Renal cortical epithelial cell (primary cell): ENCODE measurements at places on chromosomes 2 and 18. TPM values are rescaled to one million over a fixed set of nuclear protein-coding genes. Genes with fewer than 3 reads are reported as not detected.

Gene TANC1
- 14.8 and 44.0 TPM in 2 replicates for total RNA-seq

Gene TNFAIP6
- 1.8 and 9.4 TPM in 2 replicates for total RNA-seq

Gene CDK15
- 0.55 and 4.5 TPM in 2 replicates for total RNA-seq

Gene MAPRE3
- 1.6 and 6.5 TPM in 2 replicates for total RNA-seq

Gene SERPINB12
- total RNA-seq = not detected in 2 replicates

Gene AAK1
- total RNA-seq = 12.9 and 70.6 TPM in 2 replicates

Gene NYAP2
- not detected in 2 replicates for total RNA-seq
